ENCODE measurements at places on chromosomes 2 and 18. TPM values are rescaled to one million over a fixed set of nuclear protein-coding genes. Genes with fewer than 3 reads are reported as not detected.

DNA sequence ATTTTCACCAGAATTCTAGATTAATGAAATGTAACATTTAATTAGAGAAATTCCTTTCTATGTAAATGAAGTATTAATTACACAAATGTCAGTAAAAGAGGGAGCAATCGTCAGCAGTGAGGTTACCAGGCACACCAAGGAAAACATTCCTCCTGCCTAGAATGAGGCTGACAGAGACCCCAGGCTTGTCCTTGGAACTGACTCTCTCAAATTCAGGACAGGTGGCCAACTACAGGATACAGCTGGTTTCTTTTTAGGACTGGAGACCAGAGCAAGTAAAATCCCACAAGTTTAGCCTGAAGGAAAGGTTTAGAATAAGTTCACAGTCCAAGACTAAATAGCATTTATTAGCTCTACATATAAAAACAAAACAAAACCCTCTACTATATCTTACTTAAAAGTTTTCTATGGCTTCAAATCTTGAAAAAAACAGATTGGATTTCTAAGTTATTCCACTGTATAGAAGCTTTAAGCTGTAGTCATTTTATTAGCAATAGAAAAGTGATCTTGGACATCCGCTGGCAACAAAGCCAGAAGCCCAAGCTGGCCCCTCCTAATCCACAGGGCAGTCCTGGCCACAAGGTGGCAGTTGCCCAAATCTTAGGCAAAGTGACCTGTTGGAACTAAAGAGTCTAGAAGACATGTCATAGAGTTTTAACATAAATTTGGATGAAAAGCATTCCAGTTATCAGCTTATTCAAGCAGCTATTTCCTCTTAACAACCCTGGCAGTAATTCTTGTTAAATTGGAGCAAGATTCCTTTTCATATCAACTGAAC is 81.0 kb downstream of the SP3 start:
- H3K36me3 ChIP-seq: no peaks in the 10 kb centered on the region
- H3K4me3 ChIP-seq: no peak overlapping the region
- DNase-seq: peak; percentile 34
- H3K27ac ChIP-seq: no peak overlapping the region

DNA sequence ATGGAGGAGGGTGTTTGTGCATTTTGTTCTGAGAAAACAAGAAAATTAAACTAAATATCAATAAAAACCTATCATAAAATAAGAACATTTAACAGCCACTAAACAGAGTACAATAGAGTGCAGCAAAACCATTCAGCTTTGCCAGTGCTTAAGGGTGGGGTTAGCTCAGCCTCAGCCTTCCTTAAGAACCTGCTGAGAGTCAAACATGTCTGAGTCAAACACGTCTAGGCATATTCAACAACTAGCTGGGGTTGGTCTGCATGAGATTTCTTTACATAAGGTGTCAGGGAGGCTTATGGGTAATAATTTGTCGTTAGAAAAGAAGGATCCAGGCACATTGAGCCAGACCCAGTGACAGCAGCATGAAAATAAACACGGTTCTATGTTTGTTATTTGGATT is 298.2 kb downstream of the SP3 start:
- no peak for DNase-seq
- no peak overlapping the region for H3K4me3 ChIP-seq

The HOXD9 gene
- 0.86 TPM for total RNA-seq

GRCh38 chr18:75375341-75375740 is 52.2 kb downstream of the SMIM21 start:
- no peak overlapping the region for H3K4me3 ChIP-seq
- no peaks in the 10 kb centered on the region for H3K27me3 ChIP-seq
- DNase-seq: no peak
- no peak overlapping the region for H3K27ac ChIP-seq

DNA sequence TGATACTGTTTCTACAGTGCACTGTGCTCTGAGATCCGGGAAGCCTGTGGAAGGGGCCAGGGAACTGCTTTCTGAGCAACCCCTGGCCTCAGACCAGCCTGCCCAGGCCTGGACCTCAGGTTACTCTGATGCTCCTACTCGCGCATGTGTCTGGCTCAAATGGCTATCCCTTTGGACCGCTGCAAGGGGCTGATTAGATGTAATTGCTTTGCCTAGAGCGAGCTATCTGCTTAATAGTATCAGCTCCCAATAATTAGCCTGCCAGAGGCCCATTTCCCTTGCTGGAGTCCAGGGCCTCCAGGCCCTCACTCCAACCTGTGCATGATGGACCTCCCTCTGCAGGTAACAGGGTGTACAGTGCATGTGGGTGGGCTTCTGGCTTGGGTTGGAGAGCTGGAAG is 7.2 kb upstream of the KCNK3 start:
- no peaks in the 10 kb centered on the region for H3K4me1 ChIP-seq
- DNase-seq: no peak
- H3K4me3 ChIP-seq: no peak overlapping the region

The UPP2 gene
- total RNA-seq: not detected

DNA sequence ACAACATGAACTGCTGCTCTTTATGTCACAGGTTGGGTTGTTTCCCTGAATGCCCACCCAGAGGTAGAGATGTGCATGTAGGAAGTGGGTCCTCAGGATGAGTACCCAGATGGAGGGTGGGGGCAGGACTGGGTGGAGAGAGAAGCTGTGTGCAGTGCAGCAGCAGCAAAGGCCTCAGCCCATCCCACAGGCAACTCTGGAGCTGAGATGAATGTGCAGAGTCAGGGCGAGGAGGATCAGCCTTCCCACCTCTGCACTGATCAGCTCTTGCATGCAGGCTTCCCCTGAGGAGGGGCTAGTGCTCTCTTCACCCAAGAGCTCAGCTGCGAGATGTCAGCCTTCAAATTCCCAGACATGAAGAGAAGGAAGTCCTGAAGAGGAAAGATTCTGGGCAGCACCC is 326.2 kb upstream of the RAB6C start:
- no peak for DNase-seq
- no peak overlapping the region for H3K27ac ChIP-seq
- no peak overlapping the region for H3K4me3 ChIP-seq

The SMARCAL1 gene
- total RNA-seq: 13.8 TPM

DNA sequence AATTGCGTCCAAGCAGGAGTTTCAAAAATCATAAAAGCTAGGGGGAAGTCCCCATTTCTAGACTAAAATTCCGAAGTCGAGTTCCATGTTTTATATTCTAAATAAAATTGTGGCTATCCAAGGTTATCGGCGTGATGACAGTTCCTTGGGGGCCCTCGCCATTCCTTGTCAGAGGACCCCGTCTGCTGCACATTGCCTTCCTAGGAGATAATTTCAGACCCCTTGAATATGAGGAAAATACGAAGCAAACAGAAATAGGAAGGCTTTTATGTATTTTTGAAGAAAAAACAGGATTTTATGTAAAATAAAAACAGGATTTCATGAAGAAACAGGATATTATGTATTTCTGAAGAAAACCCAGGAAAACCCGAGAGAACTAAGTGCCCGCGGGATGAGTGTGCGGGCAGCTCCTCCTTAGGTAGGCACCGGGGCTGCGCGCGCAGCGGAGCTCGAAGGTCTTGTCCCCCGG is 465 bp upstream of the PLEKHA3 start:
- peaks cover 16% of the 10 kb centered on the region for H3K4me1 ChIP-seq
- no peak for DNase-seq
- H3K4me3 ChIP-seq: peak overlapping the region; percentile 78
- no peaks in the 10 kb centered on the region for H3K36me3 ChIP-seq
- peak overlapping the region; percentile 97 for H3K27ac ChIP-seq

The IFIH1 gene
- 16.1 TPM for total RNA-seq

DNA sequence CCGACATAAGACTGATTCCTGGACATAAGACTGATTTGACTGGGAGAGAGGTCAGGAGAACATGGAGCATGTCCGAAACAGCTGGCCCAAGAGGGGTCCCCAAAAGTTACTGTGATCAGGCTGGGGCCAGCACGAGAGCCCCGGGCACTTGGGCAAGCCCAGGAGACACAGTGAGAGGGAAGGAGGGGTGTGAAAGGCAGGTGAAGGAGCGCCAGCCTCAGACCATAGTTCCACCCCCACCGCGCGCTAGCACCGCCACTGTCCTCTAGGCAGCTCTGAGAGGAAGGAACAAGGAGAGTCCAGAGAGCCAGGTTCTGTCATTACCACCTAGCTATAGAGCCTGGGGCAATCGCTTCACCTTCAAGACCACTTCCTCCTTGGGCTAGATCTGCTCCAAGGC is 78.2 kb upstream of the DAPL1 start:
- no peak overlapping the region for H3K4me3 ChIP-seq
- H3K27ac ChIP-seq: no peak overlapping the region
- no peaks in the 10 kb centered on the region for H3K4me1 ChIP-seq
- H3K36me3 ChIP-seq: no peaks in the 10 kb centered on the region
- no peaks in the 10 kb centered on the region for H3K27me3 ChIP-seq

DNA sequence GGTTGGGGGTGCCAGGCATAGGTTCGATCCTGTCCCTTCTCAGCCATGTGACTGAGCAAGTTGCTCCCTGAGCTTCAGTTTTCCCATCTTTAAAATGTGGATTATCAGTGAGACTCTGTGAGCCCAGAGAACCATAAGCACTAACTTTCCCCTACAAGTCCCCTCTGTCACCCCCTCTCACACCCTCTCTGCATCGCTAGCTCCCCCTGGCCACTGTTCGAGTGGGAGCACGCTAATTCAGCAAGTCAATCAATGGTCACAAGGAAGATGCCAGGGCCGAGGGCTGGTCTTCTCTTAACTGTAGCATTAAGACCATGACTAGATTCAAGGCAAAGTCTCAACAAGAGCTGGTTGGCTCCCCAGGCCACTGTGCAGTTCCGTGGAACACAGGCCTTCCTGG is 66.2 kb downstream of the BCL2L11 start:
- H3K27me3 ChIP-seq: no peaks in the 10 kb centered on the region
- no peak overlapping the region for H3K4me3 ChIP-seq
- DNase-seq: no peak
- H3K36me3 ChIP-seq: no peaks in the 10 kb centered on the region
- H3K27ac ChIP-seq: no peak overlapping the region

Data from colonic mucosa (tissue), 4 donors.